ENCODE measurements at places on chromosomes 6 and 20.

DNA sequence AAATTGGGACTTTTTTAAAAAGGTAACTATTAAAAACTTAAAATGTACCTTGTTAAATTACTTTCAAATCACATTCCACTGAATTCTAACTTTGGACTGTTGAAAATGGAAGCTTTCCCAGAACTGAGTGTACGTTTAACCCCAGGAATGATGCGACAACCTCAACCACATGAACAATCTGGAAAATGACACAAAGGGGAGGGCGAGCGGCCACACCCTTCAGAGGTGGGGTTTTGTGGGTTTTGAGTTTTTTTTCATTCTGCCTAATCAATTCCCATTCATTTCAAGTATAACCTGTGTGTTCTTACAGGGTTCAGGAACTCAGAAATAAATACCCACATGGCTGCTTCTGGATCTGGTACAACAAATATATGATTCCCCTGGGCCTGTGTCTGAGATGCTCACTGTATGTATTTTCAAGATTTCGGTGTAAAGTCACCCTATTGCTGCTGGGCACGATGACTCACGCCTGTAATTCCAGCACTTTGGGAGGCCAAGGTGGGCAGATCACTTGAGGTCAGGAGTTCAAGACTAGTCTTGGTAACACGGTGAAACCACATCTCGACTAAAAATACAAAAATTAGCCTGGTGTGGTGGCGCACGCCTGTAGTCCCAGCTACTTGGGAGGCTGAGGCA is 21.6 kb downstream of the CNKSR3 start:
- DNase-seq, result no peak

- no peak for DNase-seq
Measured at GRCh38 chr6:106886922-106887797, 87.4 kb downstream of the CD24 start.

DNA sequence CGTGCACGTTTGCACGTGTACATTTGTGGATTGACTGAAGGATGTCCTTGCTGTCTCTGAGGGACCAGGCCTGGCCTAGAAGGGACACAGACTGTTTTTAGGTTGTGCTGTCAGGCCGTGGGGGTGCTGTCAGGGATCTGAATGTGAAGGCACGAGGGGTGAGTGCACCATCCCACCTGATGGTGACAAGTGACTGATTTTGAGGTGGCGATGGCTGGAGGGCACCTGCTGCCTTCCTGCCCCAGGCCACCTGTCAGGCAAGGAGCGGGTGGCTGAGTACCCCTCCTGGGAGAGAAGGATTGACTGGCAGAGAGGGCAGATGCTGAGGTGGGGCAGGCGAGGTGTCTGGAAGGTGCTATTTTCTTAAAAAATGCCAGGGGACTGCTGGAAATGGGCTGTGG is 1.2 kb downstream of the RAB44 start:
- no peak for DNase-seq

GRCh38 chr6:38824243-38824894 is 109.3 kb downstream of the DNAH8 start:
- DNase-seq, result no peak

GRCh38 chr6:104941729-104942091 is 15.2 kb upstream of the LIN28B start:
- no peak for DNase-seq

- DNase-seq, result no peak
Measured at GRCh38 chr6:147095316-147095715, 108.9 kb upstream of the STXBP5 start.

GRCh38 chr6:137846772-137847313 is 20.2 kb upstream of the TNFAIP3 start:
- no peak for DNase-seq

DNA sequence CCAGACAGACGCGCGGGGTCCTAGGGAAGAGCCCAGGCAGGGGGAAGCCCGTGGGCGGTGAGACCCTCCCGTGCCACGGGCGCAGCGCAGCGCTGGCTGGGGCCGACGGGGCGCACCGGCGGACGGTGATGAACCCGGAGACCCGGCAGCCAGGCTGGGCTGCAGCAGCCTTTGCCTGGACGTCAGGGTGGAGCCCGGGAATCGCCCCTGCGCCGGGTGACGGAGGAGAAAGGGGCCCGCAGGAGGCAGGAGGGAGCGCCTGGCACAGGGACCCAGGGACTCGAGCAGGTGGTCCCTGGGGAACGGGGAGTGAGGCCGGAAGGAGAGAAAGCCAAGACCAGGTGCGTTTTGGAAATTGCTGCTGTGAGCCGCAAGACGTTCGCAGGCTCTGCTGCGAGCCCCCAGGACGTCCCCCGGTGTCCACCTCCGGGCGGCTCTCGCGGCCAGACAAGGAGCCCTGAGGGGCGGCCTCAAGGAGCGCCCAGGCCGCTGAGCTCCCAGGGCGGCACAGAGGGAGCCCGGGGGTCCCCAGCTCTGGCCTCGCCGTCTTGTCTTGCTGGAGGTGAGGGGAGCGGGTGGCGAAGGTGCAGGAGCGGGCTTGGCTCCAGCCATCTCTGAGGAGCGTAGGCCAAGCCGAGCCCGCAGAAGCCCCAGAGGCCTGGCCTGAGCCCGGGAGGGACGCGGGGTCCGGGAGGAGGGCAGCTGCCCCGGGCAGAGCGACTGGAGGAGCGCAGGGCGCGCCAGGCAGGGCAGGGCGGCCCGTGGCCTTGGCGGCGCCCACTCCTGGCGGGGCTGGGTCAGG is 191.2 kb upstream of the PDE10A start:
- DNase-seq, result no peak

- DNase-seq, result no peak
Measured at GRCh38 chr6:28442586-28442985, 705 bp downstream of the ZSCAN23 start.

DNA sequence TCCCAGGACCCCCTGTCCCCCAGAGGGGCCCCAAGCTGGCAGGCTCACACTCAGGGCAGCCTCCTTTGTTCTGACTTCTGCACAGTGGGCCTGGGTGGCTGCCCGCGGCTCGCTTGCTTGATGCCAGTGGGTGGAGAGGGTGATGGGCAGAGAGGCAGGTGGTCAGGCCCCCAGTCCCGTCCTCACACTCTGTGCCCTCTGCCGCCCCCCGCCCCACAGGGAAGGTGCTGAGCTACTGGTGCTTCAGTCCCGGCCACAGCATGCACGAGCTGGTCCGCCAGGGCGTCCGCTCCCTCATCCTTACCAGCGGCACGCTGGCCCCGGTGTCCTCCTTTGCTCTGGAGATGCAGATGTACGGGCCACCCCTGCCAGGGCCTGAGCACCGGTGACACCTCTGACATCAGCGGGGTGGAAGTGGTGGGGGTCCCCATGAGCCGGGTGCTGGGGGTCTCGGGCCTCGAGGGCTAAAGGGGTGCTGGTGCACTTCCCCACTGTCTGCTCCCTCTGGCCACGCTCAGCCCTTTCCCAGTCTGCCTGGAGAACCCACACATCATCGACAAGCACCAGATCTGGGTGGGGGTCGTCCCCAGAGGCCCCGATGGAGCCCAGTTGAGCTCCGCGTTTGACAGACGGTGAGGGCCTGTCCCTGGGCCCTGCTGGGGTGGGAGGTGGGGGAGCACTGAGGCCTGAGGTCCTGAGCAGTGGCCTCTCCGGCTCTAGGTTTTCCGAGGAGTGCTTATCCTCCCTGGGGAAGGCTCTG is 8.9 kb upstream of the TNFRSF6B start:
- DNase-seq, result no peak

DNA sequence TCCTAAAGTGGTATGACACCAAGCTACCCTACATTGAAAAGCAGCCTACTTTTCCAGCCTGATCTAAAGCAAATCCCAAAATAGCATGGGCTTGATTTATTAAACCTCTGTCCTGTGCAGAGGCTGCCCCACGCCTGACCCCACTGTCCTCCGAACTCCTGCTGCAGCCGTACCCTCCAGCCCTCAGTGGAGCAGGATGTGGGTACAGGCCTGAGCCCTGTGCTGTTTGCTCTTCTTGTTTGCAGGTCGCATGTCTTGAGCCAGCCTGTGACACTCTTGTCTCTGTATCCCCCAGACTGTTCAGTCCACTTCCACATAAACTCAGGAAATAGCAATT is 61.2 kb downstream of the RPP40 start:
- no peak for DNase-seq

GRCh38 chr20:58832457-58832856 is 18.2 kb downstream of the GNAS-AS1 start:
- DNase-seq, result no peak

DNA sequence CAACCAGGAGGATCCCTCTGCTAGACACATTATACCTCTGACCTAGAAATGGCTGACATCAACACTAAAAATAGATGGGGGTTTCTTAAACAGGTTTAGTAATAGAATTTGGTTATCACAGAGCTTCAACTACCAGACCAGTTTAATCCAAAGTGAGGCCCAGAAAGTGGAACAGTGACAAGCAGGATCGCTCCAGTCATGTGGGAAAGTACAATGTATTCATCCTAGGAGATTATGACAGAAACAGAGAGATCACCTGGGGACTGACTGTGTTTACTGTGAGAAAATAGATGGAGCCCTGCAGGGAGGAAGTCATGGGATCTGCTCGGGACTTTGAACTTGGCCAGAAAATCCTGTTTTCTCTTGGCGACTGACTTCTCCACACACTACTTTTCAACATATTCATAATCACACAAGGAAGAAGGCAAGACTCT is 238.7 kb upstream of the SOX4 start:
- no peak for DNase-seq

- no peak for DNase-seq
Measured at GRCh38 chr20:574297-574942, 30.8 kb upstream of the CSNK2A1 start.

GRCh38 chr6:5217356-5217755 is 43.4 kb downstream of the LYRM4 start:
- DNase-seq, result no peak

GRCh38 chr6:88804701-88805100 is 158.7 kb downstream of the RNGTT start:
- DNase-seq, result no peak

GRCh38 chr6:75278474-75279077 is 6.0 kb downstream of the TMEM30A start:
- DNase-seq, result no peak

DNA sequence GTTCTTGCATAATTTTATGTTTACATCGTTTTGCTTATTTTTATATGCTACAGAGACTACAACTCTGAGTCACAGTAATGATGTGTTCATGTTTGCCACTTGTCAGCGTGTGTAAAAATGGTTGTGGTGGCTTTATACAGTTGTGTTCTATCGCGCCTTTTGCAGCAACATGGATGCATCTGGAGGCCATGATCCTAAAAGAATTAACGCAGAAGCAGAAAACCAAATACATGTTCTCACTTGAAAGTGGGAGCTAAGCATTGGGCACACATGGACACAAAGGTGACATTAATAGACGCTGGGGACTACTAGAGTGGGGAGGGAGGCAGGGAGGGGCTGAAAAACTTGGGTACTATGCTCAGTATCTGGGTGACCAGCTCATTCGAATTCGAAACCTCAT is 996 bp upstream of the SEC23B start:
- no peak for DNase-seq

DNA sequence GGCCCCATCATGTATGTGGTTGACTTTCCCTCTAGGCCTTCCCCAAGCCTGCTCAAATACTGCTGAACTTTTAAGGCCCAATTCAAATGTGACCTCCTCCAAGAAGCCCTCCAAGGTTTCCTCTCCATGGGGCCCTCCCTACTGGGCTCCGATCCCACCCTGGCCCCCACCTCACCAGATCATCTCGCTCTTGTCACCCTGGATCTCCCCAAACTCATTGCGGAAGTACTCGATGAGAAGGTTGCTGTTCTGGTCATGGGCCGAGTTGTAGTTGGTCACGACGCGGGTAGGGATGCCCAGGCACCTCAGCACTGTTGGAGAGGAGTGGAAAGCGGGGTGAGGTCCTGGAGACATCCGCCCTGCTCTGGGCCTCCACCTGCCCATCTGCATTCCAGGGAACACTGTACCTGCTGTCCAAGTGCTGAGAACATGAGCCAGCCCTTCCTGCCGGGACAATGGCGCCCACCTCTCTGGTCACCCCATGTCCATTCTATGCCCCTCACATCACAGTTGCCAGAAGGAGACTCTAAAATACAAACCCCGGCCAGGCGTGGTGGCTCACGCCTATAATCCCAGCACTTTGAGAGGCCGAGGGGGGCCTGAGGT is 23.1 kb downstream of the TGM2 start:
- no peak for DNase-seq

DNA sequence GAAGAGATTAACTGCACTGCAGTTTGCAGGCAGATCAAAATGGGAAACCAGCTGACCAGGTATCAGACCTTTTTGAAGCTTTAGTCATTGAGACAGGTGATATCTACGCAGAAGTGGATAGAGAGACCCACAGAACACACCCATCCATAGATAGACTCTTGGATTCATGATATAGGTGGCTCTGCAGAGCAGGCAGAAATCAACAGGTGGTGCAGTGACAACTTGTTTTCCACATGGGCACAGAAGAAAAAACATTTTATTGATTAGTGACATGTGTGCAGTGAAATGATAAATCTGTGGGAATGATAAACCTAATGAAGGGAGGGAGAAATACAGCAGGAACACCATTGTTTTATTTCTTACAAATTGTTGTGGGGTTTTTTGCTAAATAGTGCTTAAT is 45.2 kb downstream of the NUDT3 start:
- no peak for DNase-seq
